Hepatic stellate cell (primary cell): ENCODE measurements at places on chromosomes 11 and 22.
A peak's percentile ranks its signal among the peaks of the same experiment; 100 is the strongest.

DNA sequence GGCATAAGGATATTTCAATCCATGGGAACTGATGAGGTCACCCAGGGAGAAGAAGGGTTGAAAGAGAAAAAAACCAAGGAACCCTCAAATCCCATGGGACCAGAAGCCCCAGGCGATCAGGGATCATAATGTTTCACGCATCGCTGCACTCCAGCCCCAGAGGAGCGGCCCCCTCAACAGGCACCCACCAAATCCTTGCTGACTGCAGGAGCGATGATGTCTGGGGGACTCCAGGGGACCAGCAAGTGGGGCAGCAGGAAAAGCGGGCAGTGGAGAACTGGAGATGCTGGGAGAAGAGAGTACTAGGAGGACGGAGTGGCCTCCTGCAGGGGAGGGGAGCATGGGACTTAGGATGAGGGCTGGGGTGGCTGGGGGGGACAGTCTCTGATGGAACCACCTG is 47.7 kb upstream of the LINC01488 start:
- DNase-seq: no peak

GRCh38 chr22:33917744-33918406 is 2.4 kb downstream of the LARGE1 start:
- DNase-seq: peak; percentile 57

DNA sequence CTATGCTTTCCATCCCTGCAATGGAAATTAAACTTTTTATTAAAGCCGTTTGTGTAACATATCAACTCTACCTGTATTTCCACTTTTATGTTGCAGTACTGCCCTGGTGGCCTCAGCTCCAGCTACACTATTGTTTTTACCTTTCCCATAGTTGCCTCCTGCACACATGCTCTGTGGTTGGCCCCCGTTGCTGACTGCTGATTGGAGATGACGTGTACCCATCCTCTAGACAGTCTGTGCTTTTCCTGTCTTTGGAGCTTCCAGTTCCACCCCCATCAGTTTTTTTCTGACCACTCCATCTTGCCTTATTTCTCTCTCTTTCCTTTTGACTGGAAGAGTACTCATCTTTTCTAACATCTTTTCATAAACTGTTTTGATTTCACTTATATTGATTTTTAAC is 123.8 kb downstream of the TEAD1 start:
- no peak for DNase-seq

- DNase-seq: no peak
Measured at GRCh38 chr11:32426192-32426591, 9.1 kb downstream of the WT1 start.

DNA sequence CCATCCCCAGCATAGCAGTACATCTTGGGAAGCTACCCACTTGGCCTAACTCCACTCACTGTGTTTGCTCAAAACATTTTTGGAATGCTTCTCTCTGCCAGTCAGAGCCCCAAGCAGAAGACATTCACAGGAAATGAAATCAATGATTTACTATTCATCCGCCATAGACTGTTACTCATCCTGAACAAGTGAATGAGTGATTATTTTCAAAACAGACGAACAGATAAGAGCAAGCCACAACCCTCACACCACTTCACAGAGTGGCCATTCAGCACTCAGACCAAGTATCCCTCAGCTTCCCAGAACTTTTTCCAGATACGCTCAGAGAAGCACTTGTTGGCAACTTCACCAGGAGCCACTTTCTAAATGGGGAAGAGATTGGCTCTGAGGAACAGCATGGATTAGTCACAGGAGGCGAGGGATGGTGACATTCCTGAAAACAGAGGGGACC is 13.0 kb upstream of the UBASH3B start:
- peak; percentile 84 for DNase-seq

- DNase-seq: no peak
Measured at GRCh38 chr11:92782806-92783205, 186.6 kb upstream of the MTNR1B start.
